ENCODE measurements at places on chromosomes 6 and 20.

DNA sequence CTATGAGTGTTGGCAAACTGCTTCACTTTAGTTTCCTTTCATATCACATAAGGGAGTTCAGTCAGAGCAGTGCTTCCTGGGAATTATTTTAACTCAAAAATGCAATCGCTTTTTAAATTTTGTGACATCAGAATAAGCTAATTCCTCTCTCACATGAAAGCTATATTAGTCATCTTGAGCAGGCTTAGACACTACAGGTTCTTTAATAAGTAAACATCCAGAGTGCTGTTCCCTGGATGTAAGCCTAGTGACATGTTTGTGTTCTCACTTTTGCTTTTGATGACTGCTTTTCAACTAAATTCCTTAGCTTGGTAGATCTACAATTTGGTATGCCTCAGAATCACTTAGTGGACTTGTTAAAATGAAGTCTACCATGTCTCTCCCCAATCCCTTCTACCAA is 252.7 kb upstream of the POU3F2 start:
- DNase-seq: no peak

DNA sequence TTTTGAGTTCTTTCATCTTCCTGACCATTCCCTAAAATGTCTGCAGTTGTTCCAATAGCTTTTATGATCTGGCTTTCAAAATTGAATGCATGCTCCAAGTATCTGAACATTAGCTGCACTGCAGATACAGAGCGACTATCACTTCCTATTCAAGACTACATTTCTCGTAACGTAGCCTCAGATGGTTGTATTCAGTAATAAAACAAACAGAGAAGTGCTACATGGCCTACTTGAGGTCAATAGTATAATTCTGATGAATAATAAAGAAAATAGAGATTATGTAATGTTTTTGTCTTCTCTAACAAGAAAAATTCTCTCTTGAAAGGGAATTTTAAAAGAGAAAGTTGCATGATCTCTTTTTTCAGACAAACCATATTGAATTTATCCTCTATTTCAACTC is 333.9 kb upstream of the IRAK1BP1 start:
- DNase-seq: no peak

GRCh38 chr20:61968036-61968810 is 97.5 kb downstream of the TAF4 start:
- DNase-seq: no peak

DNA sequence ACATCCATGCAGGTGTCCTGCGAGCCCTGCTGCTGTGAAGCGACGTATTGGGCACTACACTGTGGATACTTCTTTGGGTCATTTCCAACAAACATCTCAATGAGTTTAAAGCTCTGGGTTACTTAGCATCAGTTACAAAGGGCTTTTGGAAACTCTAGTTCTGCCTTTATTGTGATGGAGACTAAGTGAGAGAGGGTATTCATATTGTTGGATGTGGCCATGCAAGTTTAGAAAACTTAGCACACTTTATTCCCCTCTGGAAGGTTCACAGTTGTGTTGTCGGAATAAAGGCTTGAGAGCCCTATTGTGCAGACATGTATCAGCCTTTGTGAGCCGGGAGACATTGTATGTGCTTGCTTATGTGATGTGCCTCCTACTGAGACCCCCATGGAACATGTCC is 22.1 kb downstream of the DUSP22 start:
- DNase-seq: no peak

DNA sequence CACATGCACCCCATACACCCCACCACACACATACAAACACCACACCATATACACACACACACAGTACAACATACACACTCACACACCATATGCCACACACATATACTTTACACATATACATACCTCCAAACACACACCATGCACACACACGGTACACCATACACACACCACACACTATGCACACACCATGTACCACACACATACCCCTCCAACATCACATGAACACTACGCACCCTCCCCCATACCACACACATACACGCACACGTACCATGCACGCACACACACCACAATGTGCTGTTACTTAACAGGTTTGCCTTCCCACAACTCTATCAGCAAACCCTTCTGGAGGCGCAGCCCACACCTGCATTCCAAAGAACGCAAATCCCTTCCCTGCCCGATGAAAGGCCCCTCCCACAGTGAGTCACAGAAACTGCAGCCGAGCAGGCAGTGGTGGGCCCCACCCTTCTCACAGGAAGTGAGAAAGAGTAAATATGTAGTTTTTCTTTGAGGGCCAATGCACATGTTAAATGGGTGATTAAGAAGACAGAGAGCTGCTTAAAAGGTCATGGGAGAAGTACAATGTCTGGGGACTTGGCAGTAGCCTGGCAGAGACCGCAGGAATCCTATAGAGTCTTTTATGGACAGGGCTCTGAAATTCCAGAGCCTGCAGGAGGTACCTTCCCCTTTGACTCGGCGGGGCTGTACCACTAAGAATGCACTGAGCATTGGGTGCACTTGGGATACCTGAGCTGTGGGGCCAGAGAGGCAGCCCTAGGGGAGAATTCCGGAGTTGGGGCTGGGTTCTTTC is 34.1 kb upstream of the EZR start:
- peak; percentile 94 for DNase-seq

DNA sequence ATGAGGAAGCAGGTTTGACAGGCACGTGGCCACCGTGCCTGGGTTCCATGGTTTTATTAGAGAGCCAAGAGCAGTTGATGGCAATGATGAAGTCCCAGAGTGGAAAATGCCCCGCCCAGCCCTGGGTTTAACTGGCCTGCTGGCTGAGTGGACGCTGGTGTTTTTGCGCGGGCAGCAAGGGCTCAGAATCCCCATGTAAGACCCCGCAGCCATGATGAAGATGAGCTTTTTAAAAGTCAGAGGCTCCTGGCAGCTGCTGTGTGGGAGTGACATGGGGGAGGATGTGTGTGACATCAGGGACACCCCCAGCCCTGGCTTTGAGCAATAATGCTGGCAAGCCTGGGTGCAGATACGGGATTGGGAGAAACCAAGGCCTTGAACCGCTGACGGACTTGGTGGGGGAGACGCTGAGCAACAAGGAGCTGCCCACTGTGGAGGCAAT is 33.0 kb upstream of the SLCO4A1 start:
- no peak for DNase-seq

GRCh38 chr20:21450572-21450971 is 53.2 kb upstream of the NKX2-4 start:
- no peak for DNase-seq

- peak; percentile 94 for DNase-seq
Measured at GRCh38 chr6:80425089-80425823, 318.8 kb downstream of the BCKDHB start.

GRCh38 chr6:144305985-144306384 is 20.9 kb downstream of the UTRN start:
- no peak for DNase-seq

DNA sequence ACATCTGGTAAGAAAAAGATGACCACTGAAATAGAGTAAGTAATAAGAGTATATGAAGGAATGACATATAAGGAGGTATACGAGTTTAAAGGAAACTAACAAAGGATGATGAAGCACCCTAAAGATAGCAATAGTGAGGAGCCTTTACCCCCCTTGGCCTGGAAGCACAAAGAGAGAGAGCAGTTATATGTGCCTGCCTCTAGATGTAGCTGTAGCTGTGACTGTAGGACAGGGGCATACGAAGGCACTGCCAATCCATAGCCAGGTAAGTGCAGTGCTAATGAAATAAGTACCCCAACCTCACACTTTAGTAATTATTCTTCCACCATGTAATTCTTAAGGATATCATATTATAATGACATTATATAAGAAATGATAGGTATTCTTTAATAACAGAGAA is 90.1 kb upstream of the FKBP1C start:
- no peak for DNase-seq

DNA sequence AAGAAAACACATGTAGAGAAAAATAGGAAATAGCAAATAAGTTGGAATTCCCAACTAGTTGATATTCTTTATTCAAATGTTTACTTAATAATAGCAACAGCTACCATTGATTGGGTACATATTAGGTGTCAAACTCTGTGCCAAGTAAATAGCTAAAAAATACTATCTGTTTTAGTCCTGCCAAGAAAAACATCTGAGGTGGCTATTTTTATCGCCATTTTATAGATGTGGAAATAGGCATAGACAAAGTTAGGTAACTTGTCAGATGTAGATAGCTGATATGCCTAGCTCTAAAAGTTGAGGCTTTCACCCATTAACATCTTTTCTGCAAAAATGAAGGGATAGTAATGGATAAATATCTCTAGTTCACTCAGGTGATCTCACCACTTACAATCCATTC is 549.2 kb upstream of the ID4 start:
- no peak for DNase-seq

DNA sequence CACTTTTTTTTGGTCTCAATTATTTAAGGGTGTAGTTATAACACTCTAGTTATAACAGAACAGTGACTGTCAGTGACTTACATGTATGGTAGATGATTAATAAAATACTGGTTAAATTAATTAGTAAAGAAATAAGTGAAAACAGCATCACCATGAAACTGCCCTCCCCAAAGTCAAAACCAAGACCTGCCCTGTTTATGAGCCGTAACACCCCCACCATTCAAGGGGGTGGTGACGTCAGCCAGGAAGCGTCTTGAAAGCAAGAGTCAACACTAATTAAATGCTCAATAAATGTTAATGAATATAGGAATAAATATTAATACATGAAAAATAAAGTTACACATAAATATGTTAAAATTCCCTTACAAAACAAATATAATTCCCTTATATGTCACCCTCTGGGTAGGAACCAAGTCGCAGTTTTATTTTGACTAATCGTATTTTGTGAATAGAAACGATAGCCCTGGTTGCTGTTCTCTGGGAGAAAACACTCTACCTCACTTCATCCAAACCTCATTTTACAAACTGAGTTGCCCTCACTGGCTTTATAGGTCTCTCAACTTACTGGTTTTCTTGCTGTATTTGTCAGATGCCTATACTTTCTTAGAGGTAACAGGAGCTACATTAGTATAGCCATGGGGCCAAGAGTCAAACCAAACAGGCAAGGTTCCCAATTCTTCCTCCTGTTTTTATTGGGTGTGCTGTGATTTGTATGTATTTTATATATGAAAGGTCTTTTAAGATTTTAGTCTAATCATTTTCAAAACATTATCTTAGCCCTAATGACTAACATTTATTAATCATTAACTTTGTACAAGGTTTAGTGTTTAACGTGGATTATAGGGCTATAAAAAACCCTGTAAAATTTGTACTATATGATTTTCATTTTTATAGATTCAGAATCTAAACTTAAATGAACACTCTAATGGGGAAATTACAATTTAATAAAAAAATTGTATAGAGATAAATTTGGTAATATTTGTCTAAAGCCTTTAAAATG is 227.9 kb upstream of the IRAK1BP1 start:
- DNase-seq: no peak

DNA sequence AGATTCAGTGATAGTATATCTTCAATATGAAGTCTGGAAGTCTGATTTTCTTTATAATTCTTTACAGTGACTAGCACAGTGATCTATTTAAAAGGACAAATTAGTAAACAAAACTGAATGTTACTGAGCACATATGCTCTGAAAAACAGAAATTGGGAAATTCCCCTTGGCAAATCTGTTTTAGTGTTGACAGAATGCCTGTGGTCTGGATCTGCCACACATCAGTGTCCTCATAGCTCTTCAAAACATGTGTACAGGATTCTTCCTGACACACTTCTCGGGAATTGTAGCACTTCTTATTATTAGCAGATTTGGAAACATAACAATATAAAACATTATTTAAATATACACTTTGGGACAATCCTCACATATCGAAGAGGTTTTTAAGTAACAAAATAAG is 354.3 kb downstream of the COL12A1 start:
- DNase-seq: peak; percentile 36

GRCh38 chr20:63322146-63322932 is 29.4 kb downstream of the COL20A1 start:
- no peak for DNase-seq

DNA sequence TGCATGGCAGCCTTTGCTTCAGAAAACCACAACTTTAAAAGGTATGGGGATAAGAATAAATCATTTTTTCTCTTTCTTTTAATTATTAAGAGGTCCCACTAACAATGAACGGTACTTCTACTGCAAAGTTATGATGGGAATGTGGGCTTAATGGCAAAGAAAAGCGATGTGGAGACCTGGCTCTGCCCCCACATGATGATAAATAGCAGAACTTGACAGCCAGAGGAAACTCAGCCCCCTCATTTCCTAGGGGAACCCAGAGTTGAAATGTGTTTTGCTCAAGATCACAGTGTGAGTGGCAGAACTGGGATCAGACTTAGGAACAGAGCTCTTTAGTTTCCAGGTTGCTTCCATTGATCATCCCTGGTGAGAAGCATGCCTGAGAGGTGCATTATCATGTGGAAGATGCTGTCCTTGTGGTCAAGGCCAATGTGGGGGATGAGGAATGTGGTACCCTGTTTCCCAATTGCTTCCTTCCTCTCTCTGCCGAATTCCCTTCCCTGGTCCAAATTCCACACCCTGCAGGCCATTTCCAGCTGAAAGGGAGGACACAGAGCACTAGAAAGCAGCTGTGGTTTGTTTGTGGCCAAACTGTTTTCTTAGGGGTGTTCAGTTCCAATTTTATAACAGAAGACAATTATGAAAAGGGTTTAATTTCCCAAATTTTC is 66.0 kb downstream of the BACH2 start:
- no peak for DNase-seq

- DNase-seq: no peak
Measured at GRCh38 chr6:18264923-18265377, 620 bp upstream of the DEK start.

DNA sequence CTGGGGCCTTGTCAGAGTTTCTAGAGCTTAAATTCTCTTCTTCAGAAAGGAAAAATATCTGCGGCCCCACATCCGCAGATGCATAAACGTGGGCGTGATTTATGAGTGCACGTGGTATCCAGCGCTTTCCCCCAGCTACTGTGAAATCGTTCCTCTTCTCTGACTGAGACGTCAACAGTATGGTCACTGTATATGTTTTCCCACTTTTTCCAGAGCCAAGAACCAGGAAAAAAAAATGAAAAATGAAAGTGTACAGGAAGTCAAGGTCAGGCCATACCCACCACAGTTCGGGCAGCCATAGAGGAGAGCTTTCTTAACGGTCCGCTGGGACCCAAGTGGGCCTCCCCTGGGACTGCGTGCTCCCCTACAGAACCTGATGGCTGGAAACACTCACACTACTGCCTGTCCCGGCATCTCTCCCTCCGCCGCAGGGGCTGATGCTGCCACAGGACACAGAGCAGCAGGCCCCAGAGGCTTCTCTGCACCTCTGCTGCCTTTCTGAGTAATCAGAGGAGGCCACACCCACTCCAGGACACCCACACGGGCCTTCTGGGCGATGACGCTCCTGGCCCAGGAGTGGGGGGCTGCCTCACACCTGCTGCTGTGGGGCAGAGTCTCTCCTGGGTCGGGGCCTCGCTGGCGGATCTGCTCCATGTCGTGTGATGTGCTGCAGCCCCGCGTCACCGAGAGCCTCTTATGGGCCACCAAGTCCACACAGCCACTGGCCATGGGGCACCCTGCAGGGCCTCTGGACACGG is 16.4 kb upstream of the STX16 start:
- DNase-seq: no peak

- DNase-seq: no peak
Measured at GRCh38 chr20:35120012-35120701, 27.0 kb downstream of the EDEM2 start.
